GDM1 (cell line): ENCODE measurements at places on chromosomes 2 and 18.

- no peak for DNase-seq
These were observed 71.9 kb downstream of the TEX51 start for GRCh38 chr2:126970583-126970982.

- DNase-seq = no peak
These were observed 59.3 kb downstream of the COBLL1 start for GRCh38 chr2:164782323-164782722.

GRCh38 chr2:100606332-100606725 is 43.5 kb downstream of the PDCL3 start:
- no peak for DNase-seq

DNA sequence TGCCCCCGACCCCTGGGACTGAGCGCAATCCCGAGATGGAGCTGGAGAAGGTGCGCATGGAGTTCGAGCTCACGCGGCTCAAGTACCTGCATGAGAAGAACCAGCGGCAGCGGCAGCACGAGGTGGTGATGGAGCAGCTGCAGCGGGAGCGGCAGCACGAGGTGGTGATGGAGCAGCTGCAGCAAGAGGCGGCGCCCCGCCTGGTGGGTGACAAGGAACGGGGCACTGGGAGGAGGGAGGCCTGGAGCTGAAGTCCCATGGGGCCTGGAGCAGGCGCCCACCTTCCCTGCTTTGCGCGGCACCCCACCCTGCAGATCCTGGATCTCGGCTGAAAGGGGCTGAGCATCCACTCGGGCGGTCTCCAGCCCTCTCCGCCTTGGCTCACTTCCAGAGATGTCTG is 1.2 kb downstream of the TMEM247 start:
- no peak for DNase-seq

GRCh38 chr2:136863874-136864273 is 98.5 kb downstream of the THSD7B start:
- DNase-seq = no peak

GRCh38 chr2:230589497-230590015 is 123.1 kb upstream of the CAB39 start:
- no peak for DNase-seq

- DNase-seq = no peak
These were observed 49.8 kb downstream of the E2F6 start for GRCh38 chr2:11416186-11416585.

DNA sequence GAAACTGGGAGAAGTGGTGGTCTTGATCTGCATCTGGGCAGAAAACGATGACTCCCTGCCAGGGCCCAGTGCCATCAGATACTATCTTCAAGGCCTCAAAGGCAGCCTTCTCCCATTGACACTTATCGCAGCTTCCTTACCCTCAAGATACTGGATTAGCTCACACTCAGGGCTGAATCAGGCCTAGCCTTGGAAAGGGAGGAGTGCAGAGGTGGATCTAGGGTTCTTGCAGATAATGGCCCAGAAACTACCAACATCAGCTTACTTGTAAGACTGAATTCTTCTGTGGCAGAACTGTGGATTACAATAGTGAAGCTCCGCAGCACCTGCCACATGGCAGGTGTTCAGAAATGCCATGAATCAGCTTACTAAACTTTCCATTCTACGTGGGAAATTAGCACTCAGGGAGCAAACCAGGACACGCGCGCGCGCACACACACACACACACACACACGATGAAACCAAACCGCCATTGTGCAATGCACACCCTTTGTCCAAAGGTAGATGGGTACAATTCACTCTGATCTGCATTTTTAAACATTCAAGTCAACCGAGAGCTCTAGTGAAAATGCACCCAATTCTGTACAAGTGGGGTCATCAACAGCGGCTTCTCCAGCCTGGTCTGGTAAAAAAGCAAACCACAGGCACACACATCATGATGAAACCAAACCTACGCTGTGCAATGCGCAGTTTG is 26.3 kb upstream of the TMEM182 start:
- no peak for DNase-seq

DNA sequence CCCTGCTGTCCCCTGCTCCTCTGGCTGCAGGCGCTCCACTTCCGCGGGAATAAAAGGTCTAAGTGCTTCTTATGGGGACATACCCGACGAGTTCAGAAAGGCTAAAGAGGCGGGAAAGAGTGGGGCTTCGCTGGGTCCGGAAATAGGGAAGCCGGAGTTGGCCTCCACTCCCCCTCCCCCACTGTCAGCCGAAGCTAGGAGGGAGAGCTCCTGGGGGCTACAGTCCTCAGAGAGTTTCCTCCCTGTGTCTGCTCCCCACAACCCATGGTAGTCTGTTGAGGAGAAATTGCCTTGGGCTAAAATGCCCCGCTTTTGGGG is 7.2 kb downstream of the GAD1 start:
- DNase-seq = no peak

- DNase-seq = no peak
These were observed 128.1 kb upstream of the RBMS1 start for GRCh38 chr2:160621748-160622147.

DNA sequence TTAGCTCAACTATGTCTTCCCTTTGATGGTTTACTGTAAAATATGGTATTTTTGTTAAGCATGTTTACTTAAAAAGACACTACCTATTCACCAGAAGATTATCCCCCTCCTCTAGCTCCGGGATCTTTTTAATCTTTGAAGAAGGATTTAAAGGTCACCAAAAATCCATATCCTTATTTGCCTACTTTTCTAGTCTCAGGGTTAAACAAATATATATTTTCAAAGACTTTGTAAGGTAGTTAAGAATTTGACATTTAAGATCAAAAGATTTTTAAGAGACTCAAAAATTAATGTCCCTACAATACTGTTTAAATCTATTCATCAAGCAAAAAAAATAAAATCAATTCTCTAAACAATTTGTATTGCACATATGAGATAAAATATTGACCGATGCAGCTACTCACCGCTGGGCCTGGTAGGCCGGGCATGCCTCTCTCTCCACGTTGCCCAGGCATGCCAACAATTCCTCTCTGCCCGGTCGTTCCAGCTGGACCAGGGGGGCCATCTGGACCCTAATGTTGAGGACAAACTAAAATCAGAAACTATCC is 76.1 kb downstream of the COL3A1 start:
- DNase-seq = no peak

DNA sequence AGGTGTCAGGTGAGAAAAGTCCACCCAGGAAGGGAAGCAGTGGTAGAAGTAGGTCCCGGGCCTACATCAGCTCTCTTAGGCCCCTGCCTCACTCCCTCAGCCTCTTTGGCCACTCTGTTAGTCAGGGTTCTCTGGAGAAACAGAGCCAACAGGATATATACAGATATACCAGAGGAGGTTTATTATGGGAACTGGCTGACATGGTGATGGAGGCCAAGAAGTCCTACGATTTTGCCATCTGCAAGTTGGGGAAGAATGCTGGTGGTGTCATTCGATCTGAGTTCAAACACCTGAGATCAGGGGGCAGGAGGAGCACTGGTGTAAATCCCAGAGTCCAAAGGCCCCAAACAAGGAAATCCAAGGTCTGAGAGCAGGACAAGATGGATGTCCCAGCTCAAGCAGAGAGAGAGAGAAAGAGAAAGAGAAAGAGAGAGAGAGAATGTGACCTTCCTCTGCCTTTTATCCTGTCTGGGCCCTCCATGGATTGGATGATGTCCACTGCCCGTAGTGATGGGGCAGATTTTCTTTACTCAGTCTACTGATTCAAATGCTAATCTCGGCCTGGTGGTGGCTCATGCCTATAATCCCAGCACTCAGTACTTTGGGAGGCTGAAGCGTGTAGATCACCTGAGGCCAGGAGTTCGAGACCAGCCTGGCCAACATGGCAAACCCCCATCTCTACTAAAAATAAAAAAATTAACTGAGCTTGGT is 111.1 kb upstream of the MYCN start:
- no peak for DNase-seq

DNA sequence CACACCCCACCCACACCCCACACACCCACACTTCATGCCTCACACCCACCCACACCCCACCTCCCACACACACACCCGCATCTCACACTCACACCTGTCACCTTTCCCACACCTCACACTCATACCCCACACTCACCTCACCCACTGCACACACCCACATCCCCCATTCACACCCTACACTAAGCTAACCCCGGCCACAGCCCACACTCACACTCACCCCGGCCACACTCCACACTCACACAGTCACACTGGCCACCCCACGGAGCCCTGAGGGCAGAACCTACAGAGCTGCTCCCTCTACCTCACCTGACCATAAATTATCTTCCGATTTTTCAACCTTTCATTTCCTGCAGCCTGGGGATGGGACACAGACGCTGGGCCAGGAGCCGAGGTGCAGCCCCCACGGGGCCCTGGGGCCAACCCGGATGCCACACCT is 241.3 kb downstream of the HDAC4 start:
- DNase-seq = no peak

DNA sequence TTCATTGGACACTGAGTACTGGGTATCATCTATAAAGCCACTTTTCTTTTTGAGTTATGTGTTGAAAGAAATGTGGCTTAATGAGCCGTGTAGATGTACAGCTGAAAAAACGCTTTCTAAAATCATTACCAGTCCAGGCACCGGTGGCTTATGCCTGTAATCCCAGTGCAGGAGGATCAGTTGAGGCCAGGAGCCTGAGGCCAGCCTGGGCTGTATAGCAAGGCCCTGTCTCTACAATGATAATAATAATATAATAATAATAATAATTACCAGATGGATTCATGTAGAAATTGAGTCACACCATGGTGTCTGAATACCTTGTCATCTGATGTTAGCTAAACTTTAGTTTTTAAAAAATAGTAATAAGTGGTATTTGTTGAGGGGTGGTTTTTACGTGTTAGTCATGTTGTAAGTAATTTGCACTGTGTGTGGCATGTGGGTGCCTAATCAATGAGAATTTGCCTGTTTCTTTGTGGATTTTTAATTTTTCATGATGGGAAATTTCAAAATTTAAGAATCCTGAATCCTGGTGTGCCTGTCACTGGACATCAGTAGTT is 30.1 kb downstream of the NCK2 start:
- no peak for DNase-seq

DNA sequence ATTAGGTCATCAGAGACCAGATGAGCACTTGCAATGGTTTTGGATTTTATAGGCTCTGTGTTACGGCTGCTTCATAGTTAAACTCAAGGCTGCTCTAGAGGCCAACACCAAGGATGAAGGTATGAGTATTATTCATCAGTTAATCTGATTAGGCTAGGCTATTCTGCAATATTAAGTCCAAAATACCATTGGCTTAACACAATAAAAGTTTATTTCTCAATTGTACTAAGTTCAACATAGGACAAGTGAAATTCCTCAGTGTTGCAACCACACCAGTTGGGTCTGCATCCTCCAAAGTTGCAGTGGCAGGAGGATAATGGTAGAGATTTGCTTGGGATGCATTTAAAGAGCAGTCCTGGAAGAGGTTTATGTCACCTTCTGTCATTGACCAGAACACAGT is 538.3 kb upstream of the CDH2 start:
- no peak for DNase-seq

- no peak for DNase-seq
These were observed 73.6 kb downstream of the AOX1 start for GRCh38 chr2:200659410-200659809.

DNA sequence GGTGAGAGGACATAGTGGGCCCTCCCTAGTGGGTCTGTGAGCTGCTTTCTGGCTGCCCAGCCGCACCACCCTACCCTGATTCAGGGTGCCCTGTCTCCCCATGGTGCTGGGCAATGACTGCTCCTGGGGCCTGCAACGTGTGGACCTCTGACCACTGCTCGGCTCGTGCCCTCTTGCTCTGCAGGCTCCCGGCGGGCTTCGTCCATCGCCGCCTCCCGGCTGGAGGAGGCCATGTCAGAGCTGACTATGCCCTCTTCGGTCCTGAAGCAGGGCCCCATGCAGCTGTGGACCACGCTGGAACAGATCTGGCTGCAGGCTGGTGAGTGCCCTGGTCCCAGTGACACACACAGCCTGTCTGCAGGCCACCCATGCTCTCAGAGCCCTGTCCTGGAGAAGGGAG is 103.5 kb downstream of the STPG4 start:
- DNase-seq = no peak

- DNase-seq = no peak
These were observed 158.3 kb downstream of the PRPF40A start for GRCh38 chr2:152559008-152559407.

- no peak for DNase-seq
These were observed 2.4 kb downstream of the MTCL1 start for GRCh38 chr18:8707556-8708300.

DNA sequence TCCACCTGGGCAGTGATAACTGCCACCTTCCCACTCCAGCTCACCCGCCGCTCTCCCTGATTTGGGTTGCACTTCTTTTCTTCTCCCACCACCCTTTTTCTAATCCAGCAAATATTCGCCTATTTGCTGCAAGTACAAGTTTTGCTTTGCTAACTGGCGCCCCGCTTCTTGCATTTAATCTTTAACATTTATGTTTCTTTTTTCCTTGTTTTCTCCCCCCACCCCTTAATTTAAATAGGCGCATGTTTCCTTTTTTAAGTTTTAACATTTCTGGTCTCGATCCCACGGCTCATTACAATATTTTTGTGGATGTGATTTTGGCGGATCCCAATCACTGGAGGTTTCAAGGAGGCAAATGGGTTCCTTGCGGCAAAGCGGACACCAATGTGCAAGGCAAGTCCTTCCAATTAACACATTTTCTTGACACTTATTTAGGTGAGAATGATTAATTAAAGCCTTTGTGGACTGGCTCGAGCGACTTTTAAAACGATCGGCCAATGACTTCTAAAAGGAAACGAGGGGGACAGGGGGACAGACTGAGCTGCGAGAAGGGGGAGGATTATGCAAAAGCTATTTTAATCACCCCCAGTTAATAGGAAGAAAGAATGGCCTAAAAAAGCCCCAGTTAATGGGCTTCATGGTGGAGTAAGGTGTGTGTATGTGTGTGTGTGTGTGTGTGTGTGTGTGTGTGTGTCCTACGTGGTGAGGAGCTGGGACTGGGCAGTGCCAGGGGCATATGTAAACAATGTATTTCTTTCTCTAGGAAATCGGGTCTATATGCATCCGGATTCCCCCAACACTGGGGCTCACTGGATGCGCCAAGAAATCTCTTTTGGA is 1.6 kb downstream of the TBR1 start:
- DNase-seq = no peak

- no peak for DNase-seq
These were observed 140.1 kb downstream of the PTGR3 start for GRCh38 chr18:75068682-75069435.

GRCh38 chr18:50172367-50172766 is 22.6 kb downstream of the MYO5B start:
- DNase-seq = no peak

DNA sequence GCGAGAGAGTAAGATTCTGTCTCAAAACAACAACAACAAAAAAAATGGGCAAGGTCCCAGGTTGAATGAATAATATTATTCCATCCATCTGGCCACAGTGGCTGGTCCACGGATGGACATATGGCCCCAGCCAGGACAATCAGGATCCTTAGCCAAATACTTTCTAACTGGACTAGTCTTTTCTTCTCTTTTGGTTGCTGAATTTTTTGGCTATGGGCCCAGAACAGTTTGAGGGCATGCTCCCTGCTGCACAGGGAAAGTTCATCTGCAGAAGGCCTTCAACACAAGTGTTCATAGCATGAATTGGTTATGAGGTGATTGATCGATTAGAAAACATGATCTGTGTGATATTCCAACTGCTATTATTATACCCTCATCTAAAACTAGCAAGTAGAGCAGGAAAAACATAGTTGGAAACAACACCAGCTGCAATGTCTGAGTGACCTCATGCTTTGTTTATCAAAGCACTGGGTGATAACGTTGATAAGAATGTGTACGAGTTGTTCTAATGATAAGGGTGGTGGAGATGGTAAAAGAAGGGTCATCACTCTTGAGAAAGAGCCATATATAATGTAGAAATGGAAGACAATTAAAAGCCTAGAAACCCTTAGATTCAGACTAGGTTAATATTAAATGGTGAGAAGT is 47.8 kb upstream of the RNF103 start:
- no peak for DNase-seq
